NCI-H1417 (cell line): ENCODE measurements at places on chromosomes 12 and 14.

GRCh38 chr14:20630340-20631022, 11.0 kb downstream of the OR6S1 start:
- no peak for DNase-seq

- no peak for DNase-seq
Observed at GRCh38 chr12:14482886-14483285, 84.8 kb downstream of the PLBD1 start.

DNA sequence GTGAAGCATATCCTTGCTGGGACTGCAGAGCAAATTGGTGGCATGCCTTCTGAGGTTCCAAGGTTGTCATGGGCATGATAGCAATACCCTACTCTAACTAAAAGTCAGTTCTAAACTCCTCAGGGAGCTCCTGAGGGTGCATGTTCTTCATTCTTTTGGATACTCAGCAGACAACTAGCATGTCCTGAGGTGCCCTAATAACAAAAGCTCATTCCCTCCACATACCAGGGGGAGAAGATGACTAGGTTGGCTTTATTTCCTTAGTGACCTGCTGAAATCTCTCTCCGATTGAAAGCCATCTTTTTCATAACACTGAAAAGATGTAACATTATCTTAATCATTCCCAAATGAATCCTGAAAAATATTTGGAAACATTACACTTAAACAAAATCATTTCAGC, 188.7 kb upstream of the IGF1 start:
- DNase-seq: no peak

GRCh38 chr12:109967383-109968031, 28.7 kb downstream of the GIT2 start:
- DNase-seq: no peak

DNA sequence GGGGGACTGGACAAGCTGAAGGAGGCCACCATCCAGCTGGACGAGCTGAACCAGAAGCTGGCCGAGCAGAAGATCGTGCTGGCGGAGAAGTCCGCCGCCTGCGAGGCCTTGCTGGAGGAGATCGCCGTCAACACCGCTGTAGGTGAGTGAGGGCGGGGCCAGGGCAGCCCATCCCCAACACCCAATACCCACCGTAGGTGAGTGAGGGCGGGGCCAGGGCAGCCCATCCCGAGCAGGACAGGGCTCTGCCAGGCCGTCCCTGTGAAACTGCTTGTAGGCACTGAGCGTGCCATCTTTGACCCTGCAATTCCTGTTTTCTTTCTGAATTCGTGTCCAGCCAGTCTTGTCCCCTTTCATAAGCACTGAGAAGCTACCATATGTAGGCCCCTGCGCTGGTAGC, 74.0 kb downstream of the CCDC92 start:
- no peak for DNase-seq

- no peak for DNase-seq
Observed at GRCh38 chr14:100790502-100791347, 35.2 kb upstream of the MEG3 start.

GRCh38 chr14:99257673-99258221, 14.2 kb downstream of the BCL11B start:
- no peak for DNase-seq
